Stimulated activated CD4-positive, alpha-beta T cell treated with anti-CD3 and anti-CD28 coated beads, Interleukin-1b, Interleukin-23, amount 100 ng/mL, for 4 hours (primary cell): ENCODE measurements at places on chromosomes 4 and X.

DNA sequence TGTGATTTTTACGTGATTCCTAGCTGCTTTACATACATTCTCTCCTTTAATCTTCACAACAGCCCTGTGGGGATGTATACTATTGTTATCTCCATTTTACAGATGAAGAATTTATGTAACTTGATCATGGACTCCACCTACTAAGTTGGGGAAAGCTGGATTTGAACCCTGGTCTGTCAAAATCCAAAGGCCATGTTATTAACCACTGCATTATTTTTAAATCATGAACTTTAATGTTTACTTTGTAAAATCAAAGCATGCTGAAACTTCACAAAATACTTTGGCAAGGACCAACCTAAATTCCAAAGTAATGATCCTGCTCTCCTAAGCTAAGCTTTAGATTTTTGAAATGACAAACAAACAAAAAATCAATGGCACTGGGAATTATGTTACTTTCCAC, 26.1 kb downstream of the FAM47E start:
- no peak for DNase-seq

DNA sequence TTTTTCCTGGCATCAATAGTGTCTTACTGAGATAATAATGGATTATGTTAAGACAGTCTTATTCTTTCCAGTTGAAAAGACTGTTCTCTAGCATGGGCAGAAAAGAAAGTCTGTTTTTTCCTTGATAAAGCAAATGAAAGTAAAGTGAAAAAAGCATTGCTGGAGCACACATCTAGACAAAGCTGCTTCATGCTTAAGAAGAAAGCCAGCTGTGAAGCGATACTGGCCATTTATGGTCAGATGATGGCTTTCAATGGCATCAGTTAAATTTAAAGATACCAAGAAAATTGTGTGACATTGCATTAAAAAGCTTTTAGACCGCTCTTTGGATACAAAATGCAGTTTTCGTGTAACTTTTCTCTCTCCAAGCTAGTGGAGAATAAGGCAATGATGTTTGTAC, 242.1 kb upstream of the TRAM1L1 start:
- DNase-seq, result no peak

- no peak for DNase-seq
These were observed 6.9 kb upstream of the CLOCK start for GRCh38 chr4:55553441-55554201.

- peak; percentile 42 for DNase-seq
These were observed 4.3 kb upstream of the HAUS7 start for GRCh38 chrX:153474718-153475117.

- no peak for DNase-seq
These were observed 22.8 kb downstream of the RAB28 start for GRCh38 chr4:13461191-13461905.

GRCh38 chr4:153790962-153791551, 2.2 kb upstream of the SFRP2 start:
- DNase-seq, result no peak

- DNase-seq, result no peak
These were observed 15.8 kb downstream of the GLRA3 start for GRCh38 chr4:174813292-174813691.

DNA sequence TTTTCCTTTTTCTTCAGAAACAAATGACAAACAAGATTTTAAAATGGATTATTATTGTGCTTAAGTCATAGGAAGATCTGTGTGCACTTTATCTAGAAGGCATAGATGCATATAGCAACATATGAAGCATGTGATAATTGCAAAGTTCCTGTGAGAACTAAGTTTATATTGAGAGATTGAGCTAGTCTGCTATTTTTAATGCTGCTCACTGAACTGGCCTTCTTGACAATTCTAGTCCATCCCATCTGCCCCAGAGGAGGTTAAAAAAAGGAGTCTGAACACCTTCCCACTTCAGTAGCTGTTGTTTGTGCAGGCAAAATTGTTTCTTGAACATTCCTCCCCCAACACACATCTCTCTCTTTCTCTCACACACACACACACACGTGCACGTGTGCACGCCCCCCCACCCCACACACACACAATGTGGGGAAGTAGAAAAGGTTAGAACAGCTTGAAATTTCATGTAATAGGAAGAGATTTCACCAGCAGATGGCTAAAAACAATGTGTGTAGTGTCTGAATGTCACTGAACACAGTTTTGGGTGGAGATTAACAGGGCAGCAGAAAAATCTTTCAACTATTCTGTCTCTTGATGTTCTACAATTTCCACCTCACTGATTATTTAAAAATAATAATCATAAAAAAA, 108.0 kb downstream of the GPM6A start:
- DNase-seq, result no peak

DNA sequence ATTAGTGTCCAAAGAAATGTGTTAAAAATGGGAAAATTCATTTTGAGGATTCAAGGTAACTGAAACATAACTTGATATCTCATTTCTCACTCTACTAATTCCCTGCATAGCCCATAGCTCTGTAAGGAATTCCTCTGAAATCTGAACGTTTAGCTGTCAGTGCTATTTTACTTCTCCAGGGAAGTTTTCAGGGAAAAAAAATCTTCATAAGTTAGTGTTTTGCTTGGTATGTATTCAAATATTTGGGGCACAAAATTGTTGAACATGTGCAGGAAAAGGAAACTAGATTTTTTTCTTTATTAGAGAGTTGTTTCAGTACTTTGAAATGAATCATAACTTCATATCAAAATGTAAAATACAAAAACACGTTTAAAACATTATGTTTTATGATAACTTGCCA, 891.4 kb downstream of the CENPC start:
- no peak for DNase-seq

GRCh38 chr4:9921326-9921725, 100.0 kb downstream of the SLC2A9 start:
- no peak for DNase-seq

DNA sequence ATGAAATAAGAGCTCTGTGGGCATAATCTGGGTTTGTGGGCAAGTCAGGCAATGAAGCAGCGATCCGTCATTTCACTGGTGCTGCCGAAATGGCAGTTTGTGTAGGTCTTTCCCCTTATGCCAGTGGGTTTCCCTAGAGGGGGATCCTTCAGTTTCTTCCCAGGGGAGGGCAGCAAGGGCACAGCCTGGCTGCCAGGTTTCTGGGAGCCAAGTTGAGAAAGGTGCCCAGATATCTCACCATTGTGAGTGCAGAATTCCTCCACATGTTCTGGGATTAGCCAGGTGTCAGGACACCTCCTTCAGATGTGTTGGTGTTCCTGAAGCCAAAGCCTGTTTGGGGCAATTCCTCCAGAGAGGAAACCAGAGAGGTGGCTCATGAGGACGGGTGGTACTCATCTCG, 28.0 kb downstream of the MSX1 start:
- no peak for DNase-seq

- DNase-seq, result no peak
These were observed 131.4 kb downstream of the PTTG2 start for GRCh38 chr4:38091636-38092035.

GRCh38 chr4:5941601-5942000, 48.7 kb upstream of the CRMP1 start:
- DNase-seq, result no peak

GRCh38 chrX:50586980-50587379, 116.4 kb upstream of the DGKK start:
- DNase-seq, result no peak
